ENCODE measurements at places on chromosomes 3 and 15. TPM values are rescaled to one million over a fixed set of nuclear protein-coding genes. Genes with fewer than 3 reads are reported as not detected.
A peak's percentile ranks its signal among the peaks of the same experiment; 100 is the strongest.

DNA sequence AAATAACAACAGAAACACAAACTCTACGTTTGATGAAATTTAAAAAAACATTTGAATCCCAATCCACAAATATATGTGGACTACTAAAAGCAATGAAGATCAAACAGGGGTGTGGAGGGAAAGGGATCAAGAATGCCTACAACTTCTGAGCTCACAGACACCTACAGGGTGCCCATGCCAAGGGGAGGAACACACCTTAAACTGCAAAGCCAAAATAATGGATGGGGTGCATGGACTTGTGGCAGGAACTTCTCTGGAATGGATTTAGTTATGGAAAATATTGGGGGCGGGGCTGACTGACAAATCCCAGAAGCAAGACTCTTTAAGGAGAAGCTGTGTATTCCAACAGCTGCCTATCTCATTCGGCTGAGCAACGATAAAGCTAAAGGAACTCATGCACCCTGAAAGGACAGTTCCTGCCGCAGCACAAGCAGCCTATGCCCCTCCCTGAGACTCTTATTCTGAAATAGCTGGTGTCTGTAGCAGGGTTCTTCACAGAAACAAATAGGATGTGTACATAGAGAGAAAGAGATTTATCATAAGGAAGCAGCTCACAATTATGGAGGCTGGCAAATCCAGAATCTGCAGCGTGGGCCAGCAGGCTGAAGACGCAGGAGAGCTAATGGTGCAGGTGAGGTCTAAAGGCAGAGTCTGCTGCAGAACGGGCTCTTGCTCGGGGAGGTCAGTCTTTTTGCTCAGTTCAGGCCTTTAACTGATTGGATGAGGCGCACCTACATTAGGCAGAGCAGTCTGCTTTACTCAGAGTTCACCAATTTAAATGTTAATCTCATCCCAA is 24.5 kb upstream of the PLA2G4D start:
- H3K27me3 ChIP-seq, result no peaks in the 10 kb centered on the region
- H3K36me3 ChIP-seq, result no peaks in the 10 kb centered on the region
- H3K27ac ChIP-seq, result no peak overlapping the region
- DNase-seq, result no peak
- H3K4me3 ChIP-seq, result no peak overlapping the region
- H3K4me1 ChIP-seq, result no peaks in the 10 kb centered on the region

GRCh38 chr3:15861163-15861562 is 63.4 kb upstream of the ANKRD28 start:
- H3K4me1 ChIP-seq, result peaks cover 15% of the 10 kb centered on the region
- H3K27me3 ChIP-seq, result no peaks in the 10 kb centered on the region
- no peak overlapping the region for H3K4me3 ChIP-seq
- no peaks in the 10 kb centered on the region for H3K36me3 ChIP-seq
- DNase-seq, result no peak

DNA sequence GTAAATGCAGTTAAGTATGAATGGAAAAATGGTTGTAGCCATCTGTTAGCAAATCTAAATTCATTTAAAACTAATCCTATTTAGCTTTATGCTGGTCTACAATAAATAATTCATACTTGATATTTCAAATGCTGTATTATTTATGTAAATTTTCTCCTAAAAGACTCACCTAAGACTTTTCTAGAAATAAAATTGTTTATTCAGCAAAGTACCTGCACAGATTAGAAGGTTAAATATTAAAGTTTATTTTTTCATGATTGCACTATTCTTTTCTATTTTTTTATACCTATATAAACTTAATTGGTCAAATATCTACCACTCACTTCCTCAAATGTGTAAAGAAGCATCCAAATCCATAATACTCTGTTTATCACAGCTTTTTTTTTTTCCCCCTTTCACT is 45.2 kb downstream of the MBNL1 start:
- H3K27ac ChIP-seq, result no peak overlapping the region
- H3K36me3 ChIP-seq, result peaks cover 39% of the 10 kb centered on the region
- H3K27me3 ChIP-seq, result no peaks in the 10 kb centered on the region
- H3K4me3 ChIP-seq, result no peak overlapping the region
- DNase-seq, result no peak

- H3K27me3 ChIP-seq, result peaks cover 13% of the 10 kb centered on the region
- H3K4me1 ChIP-seq, result no peaks in the 10 kb centered on the region
- H3K27ac ChIP-seq, result no peak overlapping the region
- H3K36me3 ChIP-seq, result no peaks in the 10 kb centered on the region
- DNase-seq, result no peak
Measured at GRCh38 chr3:169354774-169355501, 308.6 kb downstream of the MECOM start.

DNA sequence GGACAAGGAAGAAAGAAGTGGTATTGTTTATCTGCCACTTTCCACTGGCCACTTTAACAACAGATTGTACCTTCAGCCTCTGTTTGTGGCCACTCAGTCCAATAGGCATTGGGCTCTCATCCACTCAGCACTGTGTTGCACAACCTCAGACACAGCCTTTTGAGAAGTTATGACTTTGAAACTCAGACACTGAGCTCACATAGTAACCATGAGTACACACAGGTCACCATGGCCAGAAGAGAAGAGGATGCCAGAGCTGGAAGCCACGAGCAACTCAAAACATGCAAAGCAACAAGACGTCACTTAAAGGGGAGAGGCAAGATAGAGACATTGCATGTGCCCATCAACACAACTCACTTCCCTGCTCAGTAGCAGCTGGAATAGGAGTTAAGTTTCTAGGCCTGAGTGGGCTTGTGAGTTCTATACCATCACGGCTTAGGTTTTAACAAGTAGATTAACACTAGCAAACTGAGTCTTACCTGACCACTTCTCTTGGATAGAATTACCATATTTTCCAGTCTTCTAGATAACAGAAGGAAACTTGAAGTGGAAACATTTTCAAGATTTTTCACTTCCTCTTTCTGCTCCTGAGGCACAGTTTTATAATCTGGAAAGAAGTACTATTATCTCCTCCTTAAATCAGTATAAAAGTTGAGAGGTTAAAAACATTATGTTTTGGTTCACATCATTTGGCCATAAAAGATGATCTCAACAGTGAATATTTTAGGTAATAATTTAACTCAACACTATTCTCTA is 103.5 kb downstream of the IMPG2 start:
- H3K27me3 ChIP-seq, result no peaks in the 10 kb centered on the region
- H3K4me1 ChIP-seq, result no peaks in the 10 kb centered on the region
- no peak for DNase-seq
- H3K27ac ChIP-seq, result no peak overlapping the region

DNA sequence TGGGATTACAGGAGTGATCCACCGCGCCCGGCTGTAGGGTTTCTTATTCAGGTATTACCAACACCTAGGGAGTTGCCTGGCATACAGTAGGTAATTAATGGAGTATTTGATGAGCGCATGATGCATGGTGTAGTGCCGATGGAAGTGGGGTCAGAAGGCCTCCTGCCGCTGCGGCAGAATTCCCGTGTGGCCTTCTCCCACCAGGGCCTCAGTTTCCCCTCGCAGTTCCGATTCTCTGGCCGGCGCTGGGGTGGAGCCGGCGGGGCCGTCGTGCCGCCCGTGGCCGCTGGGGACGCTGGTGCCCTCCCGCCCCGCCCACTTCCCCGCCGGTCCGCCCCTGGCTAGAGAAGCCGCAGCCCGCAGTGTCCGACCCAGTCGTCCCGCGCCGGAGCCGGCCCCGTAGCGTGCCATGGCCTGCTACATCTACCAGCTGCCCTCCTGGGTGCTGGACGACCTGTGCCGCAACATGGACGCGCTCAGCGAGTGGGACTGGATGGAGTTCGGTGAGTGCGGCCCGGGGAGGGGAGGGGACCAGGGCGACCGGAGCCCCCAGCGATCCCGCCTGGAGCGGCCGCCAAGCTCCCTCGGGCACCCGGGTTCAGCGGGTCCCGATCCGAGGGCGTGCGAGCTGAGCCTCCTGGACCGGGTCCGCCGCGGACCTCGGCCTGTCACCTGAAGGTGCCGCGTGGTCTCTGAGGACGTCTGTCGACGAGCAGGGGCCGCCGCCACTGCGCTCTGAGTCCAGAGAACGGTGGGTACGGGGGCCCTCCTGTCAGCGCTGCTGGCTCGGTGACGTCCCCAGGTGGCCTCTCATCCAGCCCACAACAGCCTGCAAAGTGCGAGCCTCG is at the start of gene IRAK2:
TSS of gene IRAK2 (plus strand) at position 374 of the 848 bp plus-strand sequence. CDS start at position 410, 36 bp downstream.
- no peak within 1 kb of the TSS for H3K27ac ChIP-seq
- H3K27me3 ChIP-seq, result no peaks in the 10 kb centered on the region
- H3K36me3 ChIP-seq, result no peaks in the 10 kb centered on the region
- H3K4me1 ChIP-seq, result peaks cover 23% of the 10 kb centered on the region
- peak; percentile 33 for DNase-seq

DNA sequence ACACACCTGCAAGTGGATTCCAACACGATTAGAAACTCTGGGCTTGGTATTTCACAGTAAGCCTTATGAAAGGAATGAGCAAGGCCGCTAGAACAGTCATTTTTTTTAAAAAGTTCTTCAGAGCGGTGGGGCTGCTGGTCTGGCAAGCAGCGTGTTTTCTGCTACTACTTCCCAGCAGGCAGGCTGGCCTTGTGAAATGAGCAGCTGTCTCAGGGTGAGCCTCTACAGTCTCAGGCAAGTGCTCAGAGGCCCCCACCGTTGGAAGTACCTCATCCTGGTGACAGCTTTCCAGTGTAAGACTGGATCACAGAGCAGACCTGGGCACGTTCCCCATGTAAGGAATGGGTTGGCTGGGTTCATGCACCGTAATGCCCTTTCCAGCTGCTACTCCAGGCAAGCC is 119.2 kb downstream of the LRIG1 start:
- H3K4me3 ChIP-seq, result no peak overlapping the region
- H3K27me3 ChIP-seq, result no peaks in the 10 kb centered on the region
- H3K36me3 ChIP-seq, result peaks cover 88% of the 10 kb centered on the region
- peaks cover 21% of the 10 kb centered on the region for H3K4me1 ChIP-seq
- no peak for DNase-seq

- no peak overlapping the region for H3K27ac ChIP-seq
- no peak overlapping the region for H3K4me3 ChIP-seq
- no peaks in the 10 kb centered on the region for H3K27me3 ChIP-seq
Measured at GRCh38 chr15:26376243-26376642, 396.6 kb downstream of the GABRB3 start.

GRCh38 chr15:72365844-72366243 is 10.0 kb downstream of the HEXA start:
- H3K4me3 ChIP-seq, result no peak overlapping the region
- H3K27me3 ChIP-seq, result no peaks in the 10 kb centered on the region
- no peak overlapping the region for H3K27ac ChIP-seq
- H3K4me1 ChIP-seq, result peaks cover 18% of the 10 kb centered on the region
- DNase-seq, result no peak
- H3K36me3 ChIP-seq, result peaks cover 19% of the 10 kb centered on the region

GRCh38 chr3:196341137-196341536 is 2.9 kb upstream of the TM4SF19 start:
- no peaks in the 10 kb centered on the region for H3K27me3 ChIP-seq
- H3K27ac ChIP-seq, result no peak overlapping the region
- no peak overlapping the region for H3K4me3 ChIP-seq
- H3K4me1 ChIP-seq, result peaks cover 4% of the 10 kb centered on the region
- no peaks in the 10 kb centered on the region for H3K36me3 ChIP-seq

DNA sequence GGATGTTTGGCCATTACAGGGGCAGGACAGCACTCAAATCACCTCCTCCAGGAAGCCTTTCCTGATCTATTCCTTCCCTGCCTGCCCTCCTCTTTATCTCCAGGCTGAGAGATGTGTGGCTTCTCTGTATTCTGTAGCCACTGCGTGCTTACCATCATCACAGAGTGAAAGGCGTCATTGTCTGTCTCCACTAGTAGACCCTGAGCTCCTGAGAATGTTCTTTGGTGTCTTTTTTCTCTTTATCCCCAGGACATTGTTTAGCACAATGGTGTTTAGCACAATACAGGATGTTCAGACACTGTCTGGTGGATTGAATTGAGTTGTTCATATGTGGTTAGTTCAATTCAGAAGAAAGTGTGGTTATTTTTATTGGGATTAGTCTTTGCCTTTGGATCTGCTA is 26.2 kb upstream of the LARS2 start:
- DNase-seq, result no peak
- no peaks in the 10 kb centered on the region for H3K4me1 ChIP-seq
- no peaks in the 10 kb centered on the region for H3K27me3 ChIP-seq
- H3K4me3 ChIP-seq, result no peak overlapping the region

GRCh38 chr3:59850417-59850816 is 800.6 kb upstream of the CFAP20DC start:
- no peaks in the 10 kb centered on the region for H3K36me3 ChIP-seq
- H3K4me1 ChIP-seq, result no peaks in the 10 kb centered on the region
- H3K27ac ChIP-seq, result no peak overlapping the region
- H3K27me3 ChIP-seq, result no peaks in the 10 kb centered on the region
- no peak overlapping the region for H3K4me3 ChIP-seq
- no peak for DNase-seq

DNA sequence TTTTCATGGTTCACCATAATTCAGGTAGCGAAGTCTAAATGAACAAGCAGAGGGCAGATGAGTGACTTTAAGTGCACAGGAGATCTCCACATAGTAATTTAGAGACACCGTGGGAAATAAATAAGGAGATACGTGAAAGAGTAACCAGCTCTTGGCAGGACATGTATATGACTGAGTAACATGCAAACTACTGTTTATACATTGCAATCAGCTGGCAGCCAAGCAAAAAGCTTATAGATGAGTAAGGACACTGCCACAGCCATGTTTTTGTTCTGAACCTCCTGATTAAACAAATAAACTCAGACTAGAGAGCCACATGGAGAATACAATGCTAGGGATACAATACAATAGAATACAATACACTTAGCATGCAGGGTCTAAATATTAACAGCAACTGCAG is 252.4 kb downstream of the FHIT start:
- H3K27ac ChIP-seq, result no peak overlapping the region
- H3K4me1 ChIP-seq, result no peaks in the 10 kb centered on the region
- H3K27me3 ChIP-seq, result no peaks in the 10 kb centered on the region
- no peak for DNase-seq

- H3K4me1 ChIP-seq, result no peaks in the 10 kb centered on the region
- H3K27ac ChIP-seq, result no peak overlapping the region
- H3K4me3 ChIP-seq, result no peak overlapping the region
- no peaks in the 10 kb centered on the region for H3K36me3 ChIP-seq
Measured at GRCh38 chr3:29576181-29576580, 295.3 kb downstream of the RBMS3 start.

- H3K36me3 ChIP-seq, result no peaks in the 10 kb centered on the region
- no peaks in the 10 kb centered on the region for H3K27me3 ChIP-seq
- DNase-seq, result no peak
- H3K27ac ChIP-seq, result no peak overlapping the region
- no peak overlapping the region for H3K4me3 ChIP-seq
- H3K4me1 ChIP-seq, result no peaks in the 10 kb centered on the region
Measured at GRCh38 chr3:150327678-150328653, 80.1 kb upstream of the TSC22D2 start.

Gene OXTR
- total RNA-seq, result 0.11 TPM

Gene ZNF620
- 1.0 TPM for total RNA-seq

Gene OR5K2
- not detected for total RNA-seq

Gene MFAP1
- total RNA-seq, result 10.6 TPM

Gene ALDH1L1
- not detected for total RNA-seq

Gene EPHB3
- total RNA-seq, result 0.19 TPM

Gene CHRNA7
- total RNA-seq, result not detected

Gene UBA3
- total RNA-seq, result 43.9 TPM

Gene RPL22L1
- 53.5 TPM for total RNA-seq

Gene UTS2B
- not detected for total RNA-seq

Gene CASR
- 0.03 TPM for total RNA-seq
